Suprapubic skin (tissue), 4 donors: ENCODE measurements at places on chromosomes 11 and 22. TPM values are rescaled to one million over a fixed set of nuclear protein-coding genes. Genes with fewer than 3 reads are reported as not detected.
A peak's percentile ranks its signal among the peaks of the same experiment; 100 is the strongest.

GRCh38 chr11:128776424-128777284, 82.8 kb downstream of the FLI1 start:
- H3K4me3 ChIP-seq = no peak overlapping the region
- peaks cover 12% of the 10 kb centered on the region for H3K4me1 ChIP-seq
- peaks cover 9% of the 10 kb centered on the region for H3K27me3 ChIP-seq

- H3K4me3 ChIP-seq = no peak overlapping the region
- peaks cover 27% of the 10 kb centered on the region for H3K4me1 ChIP-seq
- H3K27ac ChIP-seq = peak overlapping the region; percentile 70
- no peak for DNase-seq
Measured at GRCh38 chr22:46661221-46661851, 41.1 kb downstream of the GRAMD4 start.

GRCh38 chr22:44219101-44219870, 38.6 kb downstream of the PARVG start:
- peaks cover 6% of the 10 kb centered on the region for H3K4me1 ChIP-seq
- H3K36me3 ChIP-seq = no peaks in the 10 kb centered on the region
- peaks cover 35% of the 10 kb centered on the region for H3K27me3 ChIP-seq
- H3K4me3 ChIP-seq = no peak overlapping the region

GRCh38 chr11:92750794-92751193, 218.7 kb upstream of the MTNR1B start:
- H3K4me1 ChIP-seq = no peaks in the 10 kb centered on the region
- H3K36me3 ChIP-seq = no peaks in the 10 kb centered on the region
- DNase-seq = no peak
- no peaks in the 10 kb centered on the region for H3K27me3 ChIP-seq

DNA sequence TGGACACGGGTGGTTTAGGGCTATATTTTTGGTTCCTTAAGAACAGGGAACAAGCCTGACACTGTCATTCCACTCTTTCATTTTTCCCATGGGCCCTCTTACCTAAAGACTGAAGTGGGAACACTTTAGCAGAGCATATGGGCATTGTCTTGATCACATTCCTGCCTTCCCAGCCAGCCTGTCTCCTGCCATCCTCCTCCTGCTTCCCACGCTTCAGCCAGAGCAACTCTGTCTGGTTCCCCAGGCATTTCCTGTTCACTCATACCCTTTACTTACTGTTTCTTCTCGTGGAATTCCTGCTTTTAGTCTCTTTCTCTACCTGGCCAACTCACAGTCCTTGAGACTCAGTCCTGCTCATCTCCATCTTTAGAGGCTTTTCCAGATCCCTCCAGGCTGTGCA, 22.8 kb downstream of the MRPL16 start:
- no peak overlapping the region for H3K27ac ChIP-seq

- H3K27ac ChIP-seq = no peak overlapping the region
- no peaks in the 10 kb centered on the region for H3K36me3 ChIP-seq
- no peak for DNase-seq
- H3K4me3 ChIP-seq = no peak overlapping the region
- no peaks in the 10 kb centered on the region for H3K27me3 ChIP-seq
Measured at GRCh38 chr11:67357831-67358670, 4.7 kb upstream of the POLD4 start.

DNA sequence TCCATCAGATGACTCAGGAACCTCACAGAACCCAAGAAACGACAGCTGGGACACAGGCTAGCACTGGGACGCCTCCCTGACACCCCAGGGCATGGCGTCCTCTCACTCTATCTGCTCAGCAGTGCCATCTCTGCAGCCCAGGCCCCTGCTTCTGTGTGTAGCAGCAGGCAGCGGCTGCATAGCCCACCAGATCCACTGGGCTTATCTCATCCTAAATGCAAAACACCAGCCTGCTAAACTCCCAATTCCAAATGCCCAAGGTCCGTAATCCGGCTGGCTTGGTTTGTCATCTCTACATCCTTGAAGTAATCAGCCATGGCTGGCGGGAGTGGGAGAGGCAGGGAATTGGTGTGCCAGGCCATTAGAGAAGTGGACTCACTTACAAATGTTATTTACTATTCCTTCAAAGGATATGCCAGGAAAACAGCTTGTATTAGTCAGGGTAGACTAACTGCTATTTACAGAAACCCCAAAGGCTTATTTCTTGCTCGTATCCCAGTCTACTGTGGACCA, 30.7 kb downstream of the SPATA19 start:
- DNase-seq = no peak
- H3K4me3 ChIP-seq = no peak overlapping the region
- H3K27me3 ChIP-seq = peaks cover 15% of the 10 kb centered on the region
- peaks cover 7% of the 10 kb centered on the region for H3K4me1 ChIP-seq

Gene FIBIN
- total RNA-seq = 8.5 TPM

GRCh38 chr11:2382936-2383851, 6.1 kb downstream of the CD81 start:
- DNase-seq = no peak
- H3K4me3 ChIP-seq = peak overlapping the region; percentile 14
- no peaks in the 10 kb centered on the region for H3K27me3 ChIP-seq
- peaks cover 100% of the 10 kb centered on the region for H3K4me1 ChIP-seq
- no peaks in the 10 kb centered on the region for H3K36me3 ChIP-seq
- peak overlapping the region; percentile 64 for H3K27ac ChIP-seq

Gene MYOD1
- total RNA-seq = not detected

DNA sequence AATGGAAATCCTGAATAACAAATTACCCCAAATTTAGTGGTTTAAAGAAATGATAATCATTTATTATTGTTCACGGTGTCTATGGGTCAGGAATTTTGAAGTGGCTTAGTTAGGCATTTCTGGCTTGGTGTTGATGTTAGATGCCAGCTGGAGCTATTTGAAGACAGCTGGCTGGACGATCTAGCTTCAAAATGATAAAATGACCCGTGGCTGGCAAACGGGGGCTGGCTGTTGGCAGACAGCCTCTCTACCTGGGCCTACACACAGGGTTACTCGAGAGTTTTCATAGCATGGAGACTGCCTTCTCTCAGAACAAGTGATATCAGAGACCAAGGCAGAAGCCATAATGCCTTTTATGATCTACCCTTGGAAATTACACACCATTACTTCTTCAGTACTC, 285.2 kb downstream of the METTL15 start:
- no peaks in the 10 kb centered on the region for H3K36me3 ChIP-seq
- no peaks in the 10 kb centered on the region for H3K4me1 ChIP-seq
- no peak overlapping the region for H3K27ac ChIP-seq
- H3K4me3 ChIP-seq = no peak overlapping the region

Gene SLC22A8
- total RNA-seq = not detected

GRCh38 chr11:34755671-34756070, 134.8 kb downstream of the EHF start:
- peaks cover 48% of the 10 kb centered on the region for H3K4me1 ChIP-seq
- H3K27me3 ChIP-seq = no peaks in the 10 kb centered on the region
- no peak for DNase-seq
- H3K4me3 ChIP-seq = no peak overlapping the region
- H3K36me3 ChIP-seq = no peaks in the 10 kb centered on the region

- no peaks in the 10 kb centered on the region for H3K36me3 ChIP-seq
- no peak overlapping the region for H3K4me3 ChIP-seq
- DNase-seq = no peak
- H3K27me3 ChIP-seq = no peaks in the 10 kb centered on the region
- peaks cover 8% of the 10 kb centered on the region for H3K4me1 ChIP-seq
- no peak overlapping the region for H3K27ac ChIP-seq
Measured at GRCh38 chr11:108857382-108857781, 192.5 kb downstream of the DDX10 start.
